ENCODE measurements at places on chromosomes 7 and 10.
A peak's percentile ranks its signal among the peaks of the same experiment; 100 is the strongest.

- no peak for DNase-seq
Measured at GRCh38 chr7:69564454-69565417, 33.5 kb upstream of the AUTS2 start.

DNA sequence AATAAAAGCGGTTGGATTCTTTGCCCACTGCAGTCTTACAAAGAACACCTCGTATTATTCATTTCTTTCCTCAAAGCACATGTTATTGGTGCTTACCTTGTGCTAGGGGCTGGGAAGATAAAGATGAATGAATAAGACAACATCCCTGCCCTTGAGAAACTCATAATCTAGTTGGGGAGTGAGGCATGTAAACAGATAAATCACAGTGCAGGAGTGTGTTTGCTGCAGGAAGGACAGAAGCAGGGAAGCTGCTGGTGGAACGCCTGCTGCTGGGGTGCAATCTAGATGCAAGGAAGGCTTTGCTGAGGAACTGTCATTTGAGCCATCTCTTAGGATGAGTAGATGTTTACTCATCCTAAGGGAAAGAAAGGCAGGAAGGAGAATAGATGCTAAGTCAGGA lies 135.6 kb downstream of the TMEM178B start:
- DNase-seq = no peak

GRCh38 chr10:43194266-43194665 lies 56.0 kb downstream of the CSGALNACT2 start:
- DNase-seq = no peak

DNA sequence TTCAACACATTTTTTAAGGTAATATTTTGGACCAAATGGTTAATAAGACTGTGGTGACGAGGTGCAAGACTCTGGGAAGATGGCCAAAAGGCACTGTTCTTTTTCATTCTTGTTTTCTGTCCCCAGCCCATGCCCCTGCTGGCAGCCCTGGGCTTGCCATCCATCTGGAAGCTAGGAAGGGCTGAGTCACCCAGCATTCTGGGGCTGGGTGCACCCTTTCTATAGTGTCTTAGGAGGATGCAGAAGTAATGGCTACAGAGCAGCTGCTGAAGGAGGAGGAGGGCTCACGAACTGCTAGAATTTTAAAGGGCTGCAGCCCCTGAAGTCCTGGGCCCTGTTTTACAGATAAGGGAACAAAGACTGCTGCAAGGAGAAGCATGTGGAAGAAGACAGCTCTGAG lies 42.8 kb upstream of the ZNF32 start:
- no peak for DNase-seq

GRCh38 chr7:86339051-86339450 lies 304.7 kb upstream of the GRM3 start:
- DNase-seq = no peak

DNA sequence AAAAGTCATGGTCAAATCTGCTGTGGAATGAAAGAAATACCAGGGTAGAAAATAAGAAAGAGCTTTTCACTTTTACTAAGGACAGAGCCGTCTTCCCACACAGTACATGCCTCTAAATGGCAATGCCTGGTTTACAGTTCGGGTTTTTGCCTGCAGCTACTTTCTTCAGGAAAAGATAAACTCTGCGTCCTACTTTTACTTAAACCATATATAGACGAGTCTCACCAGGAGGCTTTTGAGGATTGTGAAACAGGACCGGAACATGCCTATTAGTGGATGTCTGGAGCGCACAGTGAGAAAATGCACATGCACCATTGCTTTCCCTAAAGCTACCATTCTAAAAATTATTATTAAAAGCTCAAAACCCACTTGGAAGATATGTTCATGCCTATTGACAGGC lies 70.5 kb downstream of the KLF6 start:
- DNase-seq = no peak

GRCh38 chr7:22565315-22565811 lies 65.4 kb upstream of the STEAP1B start:
- DNase-seq = no peak

DNA sequence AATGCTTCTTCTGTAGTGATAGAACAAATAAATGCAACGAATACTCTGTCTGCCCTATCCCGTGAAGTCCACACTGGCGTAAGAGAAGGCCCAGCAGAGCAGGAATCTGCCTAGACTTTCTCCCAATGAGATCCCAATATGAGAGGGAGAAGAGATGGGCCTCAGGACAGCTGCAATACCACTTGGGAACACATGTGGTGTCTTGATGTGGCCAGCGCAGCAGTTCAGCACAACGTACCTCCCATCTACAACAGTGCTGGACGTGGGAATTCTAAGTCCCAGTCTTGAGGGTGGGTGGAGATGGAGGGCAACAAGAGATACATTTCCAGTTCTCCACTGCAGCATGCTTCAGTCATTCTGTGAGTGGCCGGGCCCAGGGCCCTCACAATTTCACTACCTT lies 45.8 kb downstream of the FIGNL1 start:
- no peak for DNase-seq

GRCh38 chr7:16655394-16655793 lies 9.4 kb downstream of the BZW2 start:
- no peak for DNase-seq

- DNase-seq = no peak
Measured at GRCh38 chr7:53311205-53311604, 275.8 kb downstream of the POM121L12 start.

DNA sequence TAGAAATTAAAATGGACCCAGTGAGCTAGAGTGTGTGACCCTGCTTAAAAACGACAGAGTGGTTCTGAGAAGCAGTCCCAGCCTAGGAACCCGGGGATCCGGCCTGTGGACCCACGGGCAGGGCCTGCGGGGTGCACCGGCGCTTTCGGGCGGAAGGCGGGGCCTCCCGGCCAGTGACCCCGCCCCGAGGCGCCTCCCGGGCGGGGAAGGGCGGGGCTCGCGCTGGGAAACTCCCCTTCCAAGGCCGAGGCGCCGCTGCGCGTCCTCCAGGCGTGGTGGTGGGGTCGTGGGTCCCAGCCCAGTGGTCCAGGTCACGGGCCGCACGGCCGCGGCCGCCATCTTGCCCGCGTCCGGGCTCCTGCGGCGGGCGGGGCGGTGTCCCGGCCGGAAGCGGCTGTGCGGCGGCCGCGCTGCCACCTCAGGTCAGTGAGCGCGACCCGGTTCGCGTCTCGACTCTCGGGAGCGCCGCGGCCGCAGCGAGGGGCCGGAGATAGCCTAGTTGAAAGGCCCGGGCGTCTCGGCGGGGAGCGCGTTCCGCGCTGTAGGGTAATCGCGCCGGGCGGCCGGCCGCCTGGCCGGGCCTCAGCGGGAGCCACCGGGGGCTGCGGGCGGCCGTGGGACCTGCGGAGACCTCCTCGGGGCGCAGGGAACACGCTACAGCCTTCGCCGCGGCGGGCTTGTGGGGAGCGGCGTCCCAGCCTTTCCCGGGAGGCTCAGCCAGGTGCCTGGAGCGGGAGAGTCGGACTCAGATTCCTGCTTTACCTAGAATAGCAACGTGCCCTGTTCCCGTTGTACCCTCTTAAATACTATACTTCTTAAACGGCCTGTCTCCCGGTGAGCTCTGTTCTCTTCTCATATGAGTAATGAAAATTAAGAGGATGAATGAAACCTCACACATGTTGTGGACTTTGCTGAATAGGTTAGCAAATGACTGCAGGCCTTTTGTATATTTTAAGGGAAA lies at the start of gene MIOS:
MIOS (plus strand) TSS at position 234 of the 961 bp plus-strand sequence. CDS start 5,592 bp downstream, outside the sequence.
- peak; percentile 26 for DNase-seq

GRCh38 chr10:23173214-23174073 lies 18.7 kb upstream of the PTF1A start:
- no peak for DNase-seq

GRCh38 chr7:30862995-30863705 lies 48.5 kb upstream of the AQP1 start:
- DNase-seq = no peak

Data from AG04450 (cell line).